ENCODE measurements at places on chromosomes 7 and 10.

DNA sequence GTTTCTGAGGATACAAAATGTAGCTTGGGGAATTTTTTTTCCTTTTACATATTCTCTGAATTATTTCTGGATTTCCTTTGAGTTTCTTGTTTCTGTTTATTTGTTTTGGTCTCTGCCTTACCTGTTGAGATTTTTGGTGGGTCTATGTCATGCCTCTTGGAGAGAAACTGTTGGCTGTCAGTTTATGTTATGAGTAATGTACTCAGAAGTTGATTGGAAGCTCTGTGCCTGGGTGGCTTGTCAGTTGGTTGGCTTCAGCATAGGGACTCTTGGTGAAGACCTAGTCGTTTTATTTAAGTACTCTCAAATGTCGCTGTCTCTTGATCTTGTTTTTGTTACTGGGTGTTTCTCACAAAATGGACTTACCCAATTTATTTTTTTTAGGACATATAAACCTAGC, 132.4 kb downstream of the CDK14 start:
- no peak for DNase-seq

DNA sequence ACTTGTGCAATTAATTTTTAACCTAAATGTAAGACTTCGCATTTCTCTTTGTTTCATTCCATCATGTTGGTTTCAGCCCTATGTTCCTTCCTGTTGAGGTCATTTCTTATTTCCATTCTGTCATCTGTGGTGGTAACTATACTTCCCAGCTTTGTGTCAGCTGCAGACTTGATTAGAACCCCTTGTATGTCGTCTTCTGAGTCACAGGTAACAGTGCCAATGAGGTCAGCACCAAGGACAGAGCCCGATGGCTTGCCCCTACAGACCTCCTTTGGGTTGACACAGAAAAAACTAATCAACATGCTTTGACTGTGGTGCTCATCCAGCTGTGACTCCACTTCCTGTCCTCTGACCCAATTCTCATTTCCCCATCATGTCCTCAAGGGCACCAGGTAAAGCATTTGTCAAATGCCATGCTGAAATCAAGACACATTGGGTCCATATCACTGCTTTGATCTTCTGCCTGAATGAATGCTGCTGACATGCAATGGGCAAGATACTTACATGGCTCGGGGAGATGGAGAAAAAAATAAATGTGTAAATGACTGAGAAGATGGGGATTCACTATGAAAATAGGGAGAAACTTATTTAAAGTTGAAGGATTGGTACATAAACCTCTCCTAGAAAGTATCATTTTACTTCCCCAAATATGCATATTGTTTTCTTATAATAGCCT, 25.6 kb upstream of the CRTAC1 start:
- DNase-seq = no peak

GRCh38 chr10:102781921-102782557, 38.3 kb downstream of the WBP1L start:
- DNase-seq = no peak

DNA sequence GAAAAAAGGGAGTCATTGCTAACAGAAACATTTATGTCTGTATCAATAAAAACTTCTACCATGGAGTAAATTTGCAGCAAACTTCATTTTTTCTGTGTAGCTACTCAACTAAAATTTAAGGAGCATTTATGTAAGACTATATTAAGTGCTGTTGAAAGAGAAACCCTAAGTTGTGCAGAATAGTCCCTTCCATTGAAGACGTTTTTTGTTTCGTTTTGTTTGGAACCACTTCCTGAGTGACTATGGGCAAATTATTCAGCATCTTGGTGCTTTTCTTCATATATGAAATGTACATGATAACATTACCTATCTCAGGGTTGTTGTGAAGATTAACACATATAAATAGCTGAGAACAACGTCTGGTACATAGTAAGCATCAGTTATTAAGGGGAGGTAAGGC, 24.3 kb downstream of the SEM1 start:
- DNase-seq = no peak

DNA sequence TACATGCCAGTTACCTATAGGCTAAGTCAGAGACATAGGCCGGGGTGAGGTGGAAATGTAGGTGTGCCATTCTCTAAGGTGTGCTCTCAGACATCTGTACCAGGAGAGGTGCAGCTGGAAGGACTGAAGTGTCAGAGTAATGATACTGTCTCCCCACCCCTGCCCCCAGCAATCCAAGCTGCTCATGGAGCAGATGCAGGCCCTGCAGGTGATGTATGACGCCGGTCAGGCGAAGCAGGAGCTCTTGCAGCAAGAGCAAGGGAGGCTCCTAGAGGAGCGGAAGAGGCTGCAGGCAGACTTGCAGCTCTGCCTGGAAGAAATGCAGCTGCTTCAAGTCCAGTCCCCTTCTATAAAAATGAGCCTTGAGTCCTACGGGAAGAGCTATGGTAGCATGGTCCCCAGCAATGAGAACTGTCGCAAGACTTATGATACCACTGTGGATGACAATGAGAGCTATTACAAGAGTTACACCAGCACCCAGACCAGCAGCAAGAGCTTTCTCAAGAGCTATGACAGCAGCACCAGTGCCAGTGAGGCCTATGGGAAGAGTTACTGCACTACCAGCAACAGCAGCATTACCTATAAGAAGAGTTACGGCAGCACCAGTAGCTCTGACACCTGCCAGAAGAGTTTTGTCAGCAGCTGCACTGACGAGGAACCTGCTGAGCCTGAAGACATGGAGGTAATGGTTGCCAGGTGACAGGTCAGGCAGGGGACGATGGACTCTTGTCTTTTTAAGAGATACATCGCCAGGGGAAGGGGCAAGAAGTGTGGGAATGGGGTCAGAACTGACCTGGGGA, 18.4 kb upstream of the FLNC start:
- no peak for DNase-seq

DNA sequence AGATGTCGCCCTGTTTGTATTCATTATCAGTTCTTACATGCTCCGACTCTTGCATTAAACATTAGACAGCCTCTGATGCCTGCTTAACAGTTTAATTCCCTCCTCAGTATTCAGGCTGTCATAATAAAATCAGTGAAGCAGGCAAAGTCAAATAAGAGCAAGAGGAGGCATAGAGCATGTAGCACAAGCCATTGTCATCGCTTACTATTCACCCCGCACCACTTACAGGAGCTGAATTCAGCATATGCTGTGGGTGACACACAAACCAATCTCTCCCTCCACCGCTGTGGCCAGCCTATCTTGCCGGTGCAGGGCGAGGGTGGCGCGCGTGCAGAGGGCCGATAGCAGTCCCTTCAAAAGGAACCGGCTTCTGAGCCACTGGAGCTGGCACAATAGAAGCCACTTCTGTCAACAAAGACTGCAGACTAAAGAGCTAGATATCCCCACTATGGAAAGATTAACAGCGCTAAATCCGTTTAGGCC, 433.2 kb upstream of the MGMT start:
- DNase-seq = peak; percentile 34

DNA sequence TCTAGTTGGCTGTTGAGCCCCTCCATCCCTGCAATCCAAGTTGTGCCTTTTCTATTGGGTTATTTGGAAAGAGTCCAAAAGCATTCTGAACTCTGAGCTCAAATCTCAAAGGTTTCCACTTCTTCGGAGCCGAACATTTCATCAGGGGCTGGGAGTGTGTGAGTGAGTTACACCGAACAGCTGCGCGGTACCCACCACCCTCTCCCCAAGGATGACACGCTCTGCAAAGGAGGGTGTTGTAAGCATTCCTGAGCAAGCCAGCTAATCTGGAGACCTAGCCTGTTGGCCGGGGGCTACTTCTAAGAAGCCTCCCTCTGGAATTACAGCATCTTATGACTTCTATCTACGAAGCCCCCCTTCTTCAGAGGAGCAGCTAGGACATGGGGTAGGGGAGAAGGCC, 270.5 kb downstream of the CREB5 start:
- DNase-seq = no peak

GRCh38 chr7:27991006-27991528, 189.5 kb downstream of the JAZF1 start:
- DNase-seq = peak; percentile 48

GRCh38 chr7:83633516-83633915, 15.4 kb downstream of the SEMA3E start:
- DNase-seq = no peak

DNA sequence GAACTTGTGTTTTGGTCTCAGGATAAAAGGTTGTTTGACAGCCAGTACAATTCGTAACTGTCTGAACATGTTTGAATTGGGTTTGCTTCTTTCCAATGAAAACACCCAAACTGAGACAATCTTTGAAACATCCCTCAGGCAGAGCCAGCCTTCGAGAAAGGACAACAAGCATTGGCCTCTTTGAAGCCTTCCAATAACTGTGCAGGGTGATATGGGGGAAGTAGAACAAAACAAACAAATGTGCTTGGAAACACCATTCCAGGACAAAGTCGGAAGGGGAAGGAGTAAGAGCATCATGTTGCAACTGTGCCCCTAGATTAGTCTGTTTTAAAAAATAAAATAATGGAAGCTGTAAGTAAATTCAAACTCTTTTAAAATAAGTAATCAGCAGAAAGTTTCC, 39.5 kb downstream of the IL2RA start:
- no peak for DNase-seq

GRCh38 chr7:85685901-85686300, 499.0 kb upstream of the SEMA3D start:
- DNase-seq = no peak

DNA sequence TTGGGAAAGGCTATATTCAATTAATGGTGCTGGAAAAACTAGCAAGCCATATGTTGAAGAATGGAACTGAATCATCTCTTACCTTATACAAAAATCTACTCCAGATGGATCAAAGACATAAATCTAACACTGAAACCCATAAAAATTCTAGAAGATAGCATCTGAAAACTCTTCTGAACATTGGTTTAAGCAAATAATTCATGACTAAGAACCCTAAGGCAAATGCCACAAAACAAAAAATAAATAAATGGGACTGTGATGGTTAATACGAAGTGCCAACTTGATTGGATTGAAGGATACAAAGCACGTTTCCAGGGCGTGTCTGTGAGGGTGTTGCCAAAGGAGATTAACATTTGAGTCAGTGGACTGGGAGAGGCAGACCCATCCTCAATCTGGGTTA, 1130.0 kb downstream of the DNAJB9 start:
- DNase-seq = no peak

GRCh38 chr10:99280472-99280871, 44.8 kb upstream of the HPSE2 start:
- DNase-seq = no peak

GRCh38 chr10:12720217-12720981, 281.1 kb downstream of the CCDC3 start:
- DNase-seq = peak; percentile 43

- DNase-seq = peak; percentile 82
Observed at GRCh38 chr10:78302989-78303854, 269.6 kb downstream of the RPS24 start.

DNA sequence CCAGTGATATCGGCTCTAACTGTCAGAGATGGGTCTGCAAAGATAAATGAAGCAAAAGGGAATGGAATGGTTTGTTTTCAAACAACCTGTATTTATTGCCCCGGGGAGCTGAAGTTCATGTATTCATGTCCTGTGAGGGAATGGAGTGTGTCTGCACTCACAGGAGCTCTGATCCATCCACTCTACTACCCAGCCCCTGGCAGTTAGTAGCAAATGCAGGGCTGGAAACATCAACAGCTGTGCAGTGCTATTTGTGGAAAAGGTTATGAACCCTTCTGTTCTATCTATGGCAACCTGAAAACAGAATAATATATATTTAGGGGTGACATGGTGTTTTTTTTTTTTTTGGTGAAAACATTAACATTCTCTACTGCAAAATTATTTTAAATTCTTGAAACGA, 9.8 kb downstream of the AGR2 start:
- DNase-seq = no peak

- no peak for DNase-seq
Observed at GRCh38 chr10:98422182-98422581, 7.2 kb upstream of the PYROXD2 start.

GRCh38 chr7:23072048-23072447, 33.5 kb upstream of the KLHL7 start:
- DNase-seq = no peak

DNA sequence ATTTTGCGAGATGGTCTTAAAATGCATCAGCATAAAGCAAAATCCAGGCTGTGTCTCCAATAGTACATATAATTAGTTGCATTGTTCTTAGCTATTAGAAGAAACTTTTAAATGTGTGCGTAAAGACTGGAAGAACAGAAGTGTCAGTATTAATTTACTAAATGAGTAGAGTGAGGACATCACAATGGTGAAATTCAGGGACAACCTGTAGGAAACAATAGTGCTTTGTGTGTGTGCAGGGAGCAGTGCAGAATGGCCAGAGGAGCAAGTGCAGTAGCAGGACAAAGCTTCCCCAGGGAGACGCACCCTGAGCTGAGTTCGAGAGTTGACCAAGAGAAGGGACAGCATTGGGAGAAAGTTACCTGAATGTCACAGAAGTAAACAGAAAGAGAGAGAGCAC, 13.7 kb downstream of the ITGB8 start:
- no peak for DNase-seq

DNA sequence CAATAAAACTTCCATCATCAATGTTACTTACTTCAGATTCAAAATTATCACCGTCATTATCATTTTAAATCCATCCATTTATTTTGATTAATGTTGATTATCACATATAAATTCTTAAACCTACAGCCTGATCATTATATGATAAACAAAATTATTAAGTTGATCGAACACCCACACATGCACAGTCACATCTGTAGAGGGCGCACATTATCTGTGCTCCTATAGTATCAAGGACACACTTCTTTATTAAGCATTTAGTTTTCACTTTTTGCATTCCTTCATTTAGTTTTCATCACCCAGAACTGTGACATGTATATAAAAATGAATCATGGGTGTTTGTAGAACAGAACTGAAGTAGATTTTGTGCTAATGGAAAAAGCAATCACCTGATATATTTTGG, 26.2 kb upstream of the ZNF716 start:
- no peak for DNase-seq

- DNase-seq = no peak
Observed at GRCh38 chr10:34845070-34845469, 30.0 kb upstream of the PARD3 start.

DNA sequence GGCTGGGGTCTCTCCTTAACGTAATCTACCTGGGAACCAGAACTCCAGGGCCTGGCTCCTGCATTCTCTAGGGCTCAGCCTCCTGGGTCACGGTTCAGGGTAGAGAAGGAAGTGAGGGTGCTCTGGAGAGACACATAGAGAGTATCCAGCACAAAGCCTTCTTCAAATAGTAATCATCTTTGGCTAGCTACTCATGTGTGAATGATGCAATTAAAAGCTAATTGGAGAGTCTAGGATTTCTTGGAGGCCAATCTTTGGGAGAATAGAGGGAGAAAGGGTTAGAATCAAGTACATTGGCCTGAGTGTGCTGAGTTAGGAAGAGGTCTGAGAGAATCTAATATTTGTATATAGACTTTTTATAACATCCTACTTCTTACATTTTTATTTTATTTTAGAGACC, 24.0 kb upstream of the MALRD1 start:
- DNase-seq = no peak

- no peak for DNase-seq
Observed at GRCh38 chr10:42879380-42880254, 97.0 kb downstream of the BMS1 start.

Measured in NCI-H1105 treated with DMSO at 0.1 percent for 48 hours (cell line).